ENCODE measurements at places on chromosomes 3 and 15. TPM values are rescaled to one million over a fixed set of nuclear protein-coding genes. Genes with fewer than 3 reads are reported as not detected.

Gene GMPS
- total RNA-seq = 48.7 TPM

Gene VPS13C
- 124 TPM for total RNA-seq

Gene CCDC14
- 34.9 TPM for total RNA-seq

GRCh38 chr15:76999996-77000395 lies 5.1 kb downstream of the PSTPIP1 start:
- no peak for DNase-seq

- DNase-seq = no peak
These were observed 218.6 kb downstream of the NR2F2 start for GRCh38 chr15:96549136-96549535.

- DNase-seq = no peak
These were observed 610.9 kb downstream of the AGBL1 start for GRCh38 chr15:86690566-86690965.

- no peak for DNase-seq
These were observed 61.0 kb upstream of the ST3GAL6 start for GRCh38 chr3:98702166-98702565.
